ENCODE measurements at places on chromosomes 1 and 21.

GRCh38 chr21:34690041-34690792 lies 21.4 kb downstream of the CLIC6 start:
- no peak for ATAC-seq

- no peak for ATAC-seq
Measured at GRCh38 chr1:225637651-225638199, 15.2 kb downstream of the ENAH start.

GRCh38 chr1:183241471-183241870 lies 55.4 kb downstream of the LAMC2 start:
- no peak for ATAC-seq

- ATAC-seq, result peak; percentile 55
Measured at GRCh38 chr1:94383966-94384408, 34.2 kb upstream of the ABCD3 start.

DNA sequence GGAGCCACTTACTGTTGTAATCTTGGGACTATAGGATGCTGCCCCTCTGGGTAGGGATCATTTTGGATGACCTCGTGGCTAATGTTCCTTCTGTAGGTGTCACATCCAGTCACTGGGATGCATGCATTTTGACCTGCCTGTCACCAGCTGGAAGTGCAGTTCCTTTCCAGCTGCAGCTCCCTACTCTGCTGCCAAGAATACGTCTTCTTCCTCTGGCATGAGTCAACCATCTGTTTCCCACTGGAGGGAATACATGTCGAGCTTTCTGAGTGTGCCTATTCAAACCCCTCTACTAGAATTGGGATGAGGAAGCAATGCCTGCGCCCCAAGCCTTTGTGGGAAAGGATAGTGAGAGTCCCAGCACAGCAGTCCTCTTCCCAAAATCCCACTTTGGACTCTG lies 415.5 kb upstream of the ADAMTS5 start:
- no peak for ATAC-seq

DNA sequence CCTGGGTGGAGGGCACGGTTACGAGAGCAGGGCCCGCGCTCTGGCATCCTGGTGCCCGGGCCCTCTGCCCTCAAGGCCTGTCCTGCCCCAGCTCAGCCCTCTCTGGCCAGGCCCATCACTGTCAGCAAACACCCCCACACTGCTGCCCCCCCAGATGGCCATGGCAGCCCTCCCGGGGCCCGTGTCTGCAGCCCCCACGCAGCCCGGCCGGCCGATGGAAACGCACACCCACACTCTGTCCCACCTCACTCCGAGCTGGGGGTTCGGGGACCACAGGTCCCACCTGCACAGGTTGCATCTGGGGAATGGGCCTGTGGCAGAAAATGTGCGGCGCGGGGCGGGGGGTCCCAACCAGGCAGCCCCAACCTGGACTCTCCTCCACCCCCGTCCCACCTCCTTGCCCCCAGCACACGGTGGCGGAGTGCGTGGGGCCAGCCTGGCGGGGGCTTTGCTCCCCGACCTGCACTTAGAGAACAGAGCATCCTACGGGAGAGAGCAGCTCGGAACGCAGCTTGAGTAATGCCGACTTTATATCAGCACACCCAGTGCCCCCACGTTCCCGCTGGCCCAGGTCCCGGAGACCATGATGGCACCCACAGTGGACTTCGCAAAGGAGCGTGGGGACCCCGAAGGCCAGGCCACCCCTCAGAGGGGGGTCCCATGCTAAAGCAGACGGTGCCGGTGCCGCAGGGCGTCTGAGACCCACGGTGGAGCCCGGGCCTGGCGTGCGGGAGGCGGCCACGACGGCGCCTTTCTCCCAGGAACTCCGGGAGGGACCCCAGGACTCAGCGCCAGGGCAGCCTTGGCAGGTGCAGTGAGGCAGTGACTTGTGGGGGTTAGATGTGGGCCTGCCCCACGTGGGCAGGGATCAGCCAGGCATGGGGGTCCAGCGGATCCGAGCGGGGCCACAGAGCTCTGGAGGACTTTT lies 7.5 kb upstream of the RNF223 start:
- ATAC-seq, result no peak

DNA sequence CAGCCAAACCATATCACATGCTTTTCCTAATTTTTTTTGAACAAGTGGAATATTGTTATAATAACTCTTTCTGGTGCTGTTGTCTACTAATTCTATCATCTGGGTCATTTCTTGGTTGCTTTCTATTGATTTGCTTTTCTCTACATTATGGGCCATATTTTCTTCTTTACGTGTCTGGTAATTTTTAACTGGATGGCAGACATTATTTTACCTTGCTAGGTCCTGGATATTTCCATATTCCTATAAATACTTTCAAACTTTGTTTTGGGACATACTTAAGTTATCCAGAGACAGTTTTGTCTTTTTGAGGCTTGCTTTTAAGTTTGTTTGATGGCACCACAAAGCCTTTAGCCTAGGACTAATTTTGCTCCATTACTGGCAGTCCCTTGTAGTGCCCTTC lies 11.3 kb downstream of the HS2ST1 start:
- no peak for ATAC-seq

GRCh38 chr1:59349101-59349500 lies 52.2 kb downstream of the FGGY start:
- ATAC-seq, result no peak

- ATAC-seq, result no peak
Measured at GRCh38 chr1:54979327-54979891, 1.0 kb upstream of the TMEM61 start.

- ATAC-seq, result no peak
Measured at GRCh38 chr1:116847190-116847589, 62.5 kb upstream of the PTGFRN start.

GRCh38 chr1:165807613-165808012 lies 19.8 kb upstream of the UCK2 start:
- no peak for ATAC-seq

DNA sequence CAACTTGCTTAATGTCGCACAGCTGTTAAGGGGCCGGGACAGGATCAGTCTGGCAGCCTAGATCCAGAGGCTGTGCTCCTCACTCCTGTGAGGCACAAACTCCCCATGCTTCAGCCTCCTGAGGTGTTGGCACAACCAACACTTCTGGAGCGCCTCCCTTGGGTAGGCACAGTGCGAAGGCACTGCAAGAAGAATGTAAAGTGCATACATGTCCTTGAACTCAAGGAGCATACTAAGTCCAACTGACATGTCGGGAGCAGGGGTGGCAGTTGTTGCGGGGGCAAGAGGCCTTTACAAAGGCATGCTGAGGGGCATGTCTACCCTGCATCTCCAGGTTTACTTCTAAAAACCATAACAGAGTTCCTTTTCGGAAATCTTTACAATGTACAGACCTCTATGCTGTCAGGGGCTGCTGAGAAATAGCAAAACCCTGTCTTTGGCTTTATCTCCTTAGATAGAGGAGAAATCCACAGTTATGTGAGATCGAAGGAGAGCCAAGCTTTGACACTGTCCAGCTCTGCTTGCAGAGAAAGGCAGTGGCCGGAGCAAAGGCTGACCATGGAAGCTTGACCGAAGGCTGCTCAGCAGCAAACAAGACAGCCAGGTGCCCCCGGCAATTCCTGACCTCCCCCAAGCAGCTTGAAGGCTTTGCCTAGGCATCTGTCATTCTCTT lies 93.9 kb downstream of the CDC7 start:
- no peak for ATAC-seq

DNA sequence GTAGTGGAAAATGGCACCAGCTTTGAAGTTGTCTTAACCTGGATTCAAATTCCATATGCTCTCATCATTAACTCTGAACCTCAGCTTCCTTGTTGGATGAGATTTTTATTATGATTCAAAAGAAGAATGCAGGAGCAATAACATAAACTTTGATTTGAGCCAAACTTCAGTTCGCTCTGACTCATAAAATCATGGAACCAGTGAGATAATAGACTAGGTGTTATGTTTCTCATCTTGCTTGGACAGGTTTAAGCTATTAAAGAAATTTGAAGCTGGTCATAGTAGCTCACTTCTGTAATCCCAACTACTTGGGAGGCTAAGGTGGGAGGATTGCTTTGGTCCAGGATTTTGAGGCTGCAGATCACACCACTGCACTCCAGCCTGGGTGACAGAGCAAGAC lies 172.8 kb downstream of the CLEC20A start:
- no peak for ATAC-seq

- ATAC-seq, result no peak
Measured at GRCh38 chr1:225768662-225769426, 8.8 kb upstream of the SRP9 start.

GRCh38 chr1:8639148-8639547 lies 178.3 kb downstream of the RERE start:
- ATAC-seq, result no peak

DNA sequence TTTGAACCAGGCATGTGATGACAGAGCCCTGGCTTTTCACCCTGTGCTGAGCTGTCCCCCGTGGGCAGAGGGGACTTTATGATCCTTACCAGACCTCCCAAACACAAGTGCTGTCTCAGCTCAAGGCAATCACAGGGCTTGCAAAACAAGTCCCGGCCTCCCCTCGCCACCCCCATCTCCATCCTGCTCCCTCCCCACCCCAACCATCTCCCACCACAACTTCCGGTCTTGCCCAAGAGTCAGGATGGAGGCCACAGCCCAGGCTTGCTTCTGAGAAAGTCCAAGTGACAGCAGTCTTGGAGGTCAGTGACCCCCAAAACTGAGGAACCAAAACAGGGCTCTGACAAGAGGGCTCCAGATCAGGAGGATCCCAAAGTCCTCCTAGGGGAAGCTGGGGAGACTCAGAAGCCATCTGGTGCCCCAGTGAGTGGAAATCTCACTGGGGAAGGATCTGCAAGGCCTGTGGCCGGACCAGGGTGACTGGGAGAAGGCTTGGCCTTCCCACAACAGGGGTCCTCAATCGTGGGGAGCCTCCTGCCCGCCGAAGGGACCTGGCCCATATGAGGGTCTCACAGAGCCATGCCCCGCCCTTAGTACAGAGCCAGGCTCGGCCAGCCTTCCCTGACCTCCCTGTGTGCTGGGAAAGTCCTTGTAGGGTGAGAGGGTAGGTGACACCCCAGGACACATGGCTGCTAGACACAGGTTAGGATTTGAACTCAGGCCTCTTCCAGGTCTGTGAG lies 4.5 kb upstream of the SDC3 start:
- ATAC-seq, result no peak

DNA sequence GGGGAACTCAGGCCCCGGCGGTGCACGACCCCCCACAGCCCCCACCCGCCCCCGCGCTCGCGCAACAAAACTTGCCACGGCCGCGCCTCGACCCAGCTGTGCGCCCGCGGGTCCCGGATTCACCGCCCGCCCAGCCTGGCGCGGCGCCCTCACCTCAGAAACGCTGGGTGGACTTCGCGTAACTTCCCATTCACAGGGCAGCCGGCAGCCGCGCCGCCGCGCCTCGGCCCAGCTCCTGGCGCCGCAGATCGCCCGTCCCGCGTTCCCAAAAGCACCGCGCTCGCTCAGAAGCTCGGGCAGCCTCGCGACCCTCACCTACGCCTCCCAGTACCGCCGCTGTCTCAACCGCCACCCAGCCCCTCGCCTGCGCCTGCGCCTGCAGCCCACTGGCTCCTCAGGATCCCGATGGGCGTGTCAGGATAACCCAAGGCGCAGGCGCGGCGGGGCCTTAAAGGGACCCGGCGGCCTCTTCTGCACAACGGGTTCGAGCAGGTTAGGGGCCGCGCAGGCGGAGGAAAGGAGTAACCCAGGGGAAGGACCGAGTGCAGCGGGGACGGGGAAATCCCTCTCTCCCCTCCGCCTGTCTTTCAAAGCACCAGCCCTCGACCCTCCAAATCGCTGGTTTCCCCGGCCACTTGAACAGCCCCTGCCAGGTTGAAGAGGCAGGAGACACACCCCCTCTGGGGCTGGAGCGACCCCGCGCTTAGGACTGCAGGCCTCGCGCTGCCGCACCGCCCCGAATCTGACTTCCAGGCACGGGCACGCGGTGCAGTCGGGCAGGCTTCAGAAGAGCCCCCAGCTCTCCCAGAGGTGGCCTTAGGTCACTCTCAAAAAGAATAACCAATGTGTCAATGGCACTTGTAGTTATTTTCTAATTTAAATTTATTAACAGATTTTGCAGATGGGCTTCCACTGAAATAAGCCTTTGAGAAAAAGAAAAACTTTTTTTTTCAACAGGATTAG lies at the start of gene NBPF1:
TSS of gene NBPF1 (minus strand) at position 380 of the 963 bp plus-strand sequence.
- peak; percentile 97 for ATAC-seq

DNA sequence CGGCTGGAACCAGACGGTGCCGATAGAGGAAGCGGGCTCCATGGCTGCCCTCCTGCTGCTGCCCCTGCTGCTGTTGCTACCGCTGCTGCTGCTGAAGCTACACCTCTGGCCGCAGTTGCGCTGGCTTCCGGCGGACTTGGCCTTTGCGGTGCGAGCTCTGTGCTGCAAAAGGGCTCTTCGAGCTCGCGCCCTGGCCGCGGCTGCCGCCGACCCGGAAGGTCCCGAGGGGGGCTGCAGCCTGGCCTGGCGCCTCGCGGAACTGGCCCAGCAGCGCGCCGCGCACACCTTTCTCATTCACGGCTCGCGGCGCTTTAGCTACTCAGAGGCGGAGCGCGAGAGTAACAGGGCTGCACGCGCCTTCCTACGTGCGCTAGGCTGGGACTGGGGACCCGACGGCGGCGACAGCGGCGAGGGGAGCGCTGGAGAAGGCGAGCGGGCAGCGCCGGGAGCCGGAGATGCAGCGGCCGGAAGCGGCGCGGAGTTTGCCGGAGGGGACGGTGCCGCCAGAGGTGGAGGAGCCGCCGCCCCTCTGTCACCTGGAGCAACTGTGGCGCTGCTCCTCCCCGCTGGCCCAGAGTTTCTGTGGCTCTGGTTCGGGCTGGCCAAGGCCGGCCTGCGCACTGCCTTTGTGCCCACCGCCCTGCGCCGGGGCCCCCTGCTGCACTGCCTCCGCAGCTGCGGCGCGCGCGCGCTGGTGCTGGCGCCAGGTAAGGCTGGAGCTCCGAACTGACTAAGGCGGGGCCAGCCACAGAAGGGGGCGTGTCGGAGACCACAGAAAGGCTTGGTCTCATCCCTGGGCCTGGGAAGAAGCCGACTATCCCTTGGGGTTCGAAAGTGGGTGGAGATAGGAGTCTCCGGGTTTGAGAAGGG lies 486 bp downstream of the SLC27A3 start:
- peak; percentile 71 for ATAC-seq

DNA sequence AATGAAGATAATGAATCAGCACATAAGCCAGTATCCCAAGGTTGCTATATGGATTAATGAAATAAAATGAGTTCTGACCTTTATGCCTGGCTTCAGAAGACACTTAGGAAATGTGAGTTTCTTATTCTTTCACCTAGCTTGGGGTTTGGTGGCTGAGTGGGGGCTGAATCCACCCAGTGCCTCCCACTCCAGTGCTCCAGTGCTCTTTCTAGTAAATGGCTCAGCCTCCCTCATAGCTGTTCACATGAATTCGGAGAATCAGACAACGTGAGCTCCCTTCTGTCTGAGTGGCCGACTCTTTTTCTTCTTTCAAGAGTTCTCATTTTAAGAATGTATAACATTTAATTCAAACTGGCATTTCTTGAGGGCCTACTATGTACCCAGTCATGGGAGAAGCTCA lies 43.5 kb downstream of the TRABD2B start:
- ATAC-seq, result no peak

- ATAC-seq, result no peak
Measured at GRCh38 chr1:41588334-41588875, 103.9 kb upstream of the EDN2 start.

DNA sequence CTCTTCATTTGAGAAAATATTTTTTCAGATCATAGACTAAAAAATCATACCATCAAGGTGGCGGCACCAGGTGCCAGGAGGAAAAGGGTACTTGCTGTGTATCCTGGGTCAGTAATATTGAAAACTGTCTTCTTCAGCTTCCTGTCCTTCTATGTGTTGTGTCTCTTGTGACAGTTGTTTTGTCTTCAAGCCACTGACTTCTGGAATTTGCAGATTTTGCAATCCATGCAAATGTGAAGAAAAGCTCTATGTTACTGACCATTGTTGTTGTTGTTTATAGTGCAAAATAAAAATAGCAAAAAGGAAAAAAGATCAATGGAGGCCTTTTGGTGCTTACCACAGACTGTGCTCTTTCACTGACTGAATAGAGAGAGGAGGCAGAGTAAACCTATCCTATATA lies 83.2 kb upstream of the RHOU start:
- no peak for ATAC-seq

All from activated CD4-positive, CD25-positive, alpha-beta regulatory T cell treated with anti-CD3 and anti-CD28 coated beads, Interleukin-2, amount 50 U/mL, for 24 hours (primary cell).